C1 segment of cervical spinal cord (tissue), 14 donors: ENCODE measurements at places on chromosomes 11 and 22.

- no peak for DNase-seq
Measured at GRCh38 chr11:67302571-67303131, 679 bp upstream of the SSH3 start.

DNA sequence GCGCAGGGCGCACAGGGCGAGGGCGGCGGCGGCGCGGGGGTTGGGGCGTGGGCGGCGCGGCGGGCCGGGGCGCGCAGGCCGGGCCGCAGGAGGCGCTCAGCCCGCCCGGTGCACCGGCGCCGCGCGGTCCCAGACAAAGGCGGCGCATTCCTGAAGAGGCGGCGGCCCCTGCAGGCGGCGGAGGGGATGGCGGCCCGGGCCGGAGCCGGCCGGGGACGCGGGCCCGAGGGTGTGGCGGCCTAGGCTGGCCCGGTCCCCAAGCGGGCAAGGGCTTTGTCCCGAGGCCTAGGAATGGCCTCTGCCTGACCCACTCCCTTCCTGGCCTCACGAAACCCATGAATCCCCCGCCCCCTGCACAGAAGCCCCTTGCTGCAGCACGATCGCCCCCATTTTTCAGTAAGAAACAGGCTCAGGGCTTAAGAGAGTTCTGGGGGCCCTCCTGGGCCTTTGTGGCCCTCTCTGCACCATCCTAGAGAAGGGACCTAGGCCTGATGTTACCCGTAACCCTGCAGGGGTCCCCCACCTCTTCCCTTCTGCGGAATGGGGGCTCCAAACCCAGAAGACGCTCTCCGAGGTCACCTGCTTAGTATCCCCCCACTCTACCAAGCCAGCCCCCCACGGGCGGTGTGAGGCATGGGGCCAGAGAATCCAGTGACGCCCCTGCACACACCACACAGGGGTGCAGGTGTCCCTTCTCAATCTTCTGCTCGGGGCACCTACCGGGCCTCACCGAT is at the start of gene RTN4R:
RTN4R (minus strand) TSS at position 40 of the 734 bp plus-strand sequence. CDS start 226 bp downstream, outside the sequence.
- DNase-seq: no peak

DNA sequence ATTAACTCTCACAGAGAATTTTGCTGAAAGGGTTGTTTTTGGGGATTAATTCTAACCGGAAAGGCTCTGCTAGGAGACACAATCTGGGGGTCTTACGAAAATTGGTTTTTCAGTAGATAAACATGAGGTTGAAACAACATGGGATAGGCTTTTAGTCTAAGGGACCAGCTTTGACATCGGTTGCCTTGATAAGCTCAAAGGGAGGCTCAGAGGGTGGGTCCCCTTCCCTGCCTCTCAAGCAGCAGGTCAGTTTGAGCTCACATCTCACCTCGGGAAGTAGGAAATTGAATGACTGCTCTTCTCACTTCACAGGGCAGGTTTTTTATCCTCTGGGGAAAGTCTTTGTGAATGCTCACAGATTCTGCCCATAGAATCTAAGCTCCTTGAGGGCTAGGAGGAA is 70.2 kb upstream of the KIRREL3 start:
- DNase-seq: no peak

DNA sequence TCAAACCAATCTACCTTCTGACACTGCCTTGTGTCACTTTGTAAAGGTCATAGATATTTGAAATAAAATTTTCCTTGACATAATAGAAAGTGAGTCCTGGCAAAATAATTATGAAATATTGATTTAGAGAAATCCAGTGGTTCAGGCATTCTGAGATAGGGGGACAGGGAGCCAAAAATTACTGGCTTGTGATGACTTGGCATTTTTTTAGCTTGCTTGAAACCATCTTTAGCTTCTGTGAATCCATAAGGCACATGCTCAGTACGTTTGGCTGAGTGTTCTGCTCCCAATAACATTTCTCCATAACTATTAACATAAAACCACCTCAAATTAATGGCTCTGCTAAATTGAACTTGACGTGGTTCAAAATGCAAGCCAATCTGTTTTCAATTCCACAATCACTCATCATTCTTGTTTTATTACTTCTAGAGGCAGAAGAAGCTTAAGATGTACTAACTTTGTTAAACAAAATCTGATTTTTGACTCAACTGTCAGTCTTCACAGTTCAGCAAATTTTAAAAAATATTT is 209.0 kb downstream of the LRRC4C start:
- DNase-seq: no peak

GRCh38 chr11:86955111-86955360 is 159 bp downstream of the FZD4 start:
- no peak for DNase-seq

- no peak for DNase-seq
Measured at GRCh38 chr22:35230839-35231584, 26.3 kb upstream of the HMGXB4 start.

- no peak for DNase-seq
Measured at GRCh38 chr22:37862570-37863325, 13.5 kb downstream of the EIF3L start.

GRCh38 chr11:76207642-76208401 is 1.5 kb upstream of the WNT11 start:
- DNase-seq: peak; percentile 28

DNA sequence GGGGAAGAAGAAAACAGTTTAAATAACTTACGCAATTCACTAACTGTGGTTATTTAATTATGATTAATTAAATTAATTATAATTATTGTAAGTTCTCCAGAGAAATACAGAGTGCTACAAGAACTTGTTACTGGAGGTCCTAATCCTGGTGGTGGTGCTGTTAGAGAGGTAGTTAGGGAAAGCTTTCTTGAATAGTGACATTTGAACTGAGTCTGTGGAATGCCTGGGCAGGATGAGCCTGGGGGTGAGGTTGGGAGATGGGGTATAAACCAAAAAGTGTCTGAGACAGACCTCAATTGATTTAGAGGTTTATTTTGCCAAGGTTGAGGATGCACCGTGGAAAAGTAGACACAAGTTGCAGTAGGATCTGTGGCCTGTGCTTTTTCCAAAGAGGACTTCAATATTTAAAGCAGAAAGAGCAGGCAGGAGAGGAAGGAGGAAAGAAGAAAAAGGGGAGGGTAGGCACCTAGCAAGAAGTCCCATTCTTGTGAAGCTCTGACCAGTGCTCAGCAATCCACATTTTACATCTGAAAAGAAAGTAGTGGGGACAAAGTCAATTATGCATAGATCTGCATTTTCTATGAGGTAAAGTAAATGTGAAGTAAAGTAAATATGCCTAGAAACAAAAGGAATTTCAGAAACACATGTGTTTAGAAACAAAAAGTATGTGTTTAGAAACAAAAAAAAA is 4.4 kb upstream of the ZNF202 start:
- no peak for DNase-seq

DNA sequence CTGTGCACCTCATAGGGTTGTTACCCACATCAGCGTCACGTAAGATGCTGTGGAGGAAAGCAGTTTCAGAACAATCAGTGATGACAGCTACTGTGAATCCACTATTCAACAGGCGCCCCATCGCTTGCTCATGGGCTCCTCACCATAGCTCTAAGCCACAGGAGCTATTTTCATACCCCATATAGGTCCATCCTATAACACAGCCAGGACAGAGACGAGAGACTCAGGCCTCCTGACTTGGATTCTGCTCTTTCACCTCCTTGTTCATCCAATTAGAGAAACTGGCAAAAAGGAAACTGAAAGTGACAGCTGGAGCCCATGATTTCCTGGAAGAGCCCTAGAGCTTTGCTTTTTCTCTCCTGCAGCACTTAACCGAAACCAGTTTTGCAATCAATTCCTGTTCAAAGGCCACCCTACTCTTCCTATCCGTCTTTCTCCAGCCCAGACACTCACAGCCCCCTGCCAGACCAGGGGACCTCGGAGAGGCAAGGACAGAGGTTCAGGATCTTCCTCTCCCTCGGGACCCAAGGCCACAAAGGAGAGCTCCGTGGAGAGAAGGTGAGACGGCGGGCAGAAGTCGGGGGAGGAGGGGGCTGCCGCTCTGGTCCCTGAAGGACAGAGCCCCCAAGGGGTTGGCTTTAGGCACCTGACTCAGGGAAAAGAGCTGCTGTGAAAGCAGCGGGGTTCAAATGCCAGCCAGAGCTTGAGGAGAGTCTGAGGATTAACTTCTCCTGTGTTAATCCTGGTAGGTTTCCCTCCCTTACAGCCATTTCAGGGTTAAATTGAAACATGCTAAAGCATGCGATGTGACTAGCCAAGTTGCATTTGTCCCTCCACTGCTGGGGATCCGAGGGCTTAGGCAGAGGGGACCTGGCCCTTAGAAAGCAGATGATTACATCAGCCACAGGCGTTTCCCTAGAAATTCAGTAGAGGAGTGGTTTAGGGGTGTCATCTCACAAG is at the start of gene APOL6:
APOL6 (plus strand) TSS at position 381 of the 960 bp plus-strand sequence. CDS start 7,980 bp downstream, outside the sequence.
- DNase-seq: peak; percentile 58

- DNase-seq: no peak
Measured at GRCh38 chr11:129115652-129116586, 76.2 kb downstream of the ARHGAP32 start.

- DNase-seq: no peak
Measured at GRCh38 chr11:64238076-64238475, 2.8 kb upstream of the FKBP2 start.

GRCh38 chr11:11567936-11568650 is 53.7 kb downstream of the GALNT18 start:
- DNase-seq: no peak

DNA sequence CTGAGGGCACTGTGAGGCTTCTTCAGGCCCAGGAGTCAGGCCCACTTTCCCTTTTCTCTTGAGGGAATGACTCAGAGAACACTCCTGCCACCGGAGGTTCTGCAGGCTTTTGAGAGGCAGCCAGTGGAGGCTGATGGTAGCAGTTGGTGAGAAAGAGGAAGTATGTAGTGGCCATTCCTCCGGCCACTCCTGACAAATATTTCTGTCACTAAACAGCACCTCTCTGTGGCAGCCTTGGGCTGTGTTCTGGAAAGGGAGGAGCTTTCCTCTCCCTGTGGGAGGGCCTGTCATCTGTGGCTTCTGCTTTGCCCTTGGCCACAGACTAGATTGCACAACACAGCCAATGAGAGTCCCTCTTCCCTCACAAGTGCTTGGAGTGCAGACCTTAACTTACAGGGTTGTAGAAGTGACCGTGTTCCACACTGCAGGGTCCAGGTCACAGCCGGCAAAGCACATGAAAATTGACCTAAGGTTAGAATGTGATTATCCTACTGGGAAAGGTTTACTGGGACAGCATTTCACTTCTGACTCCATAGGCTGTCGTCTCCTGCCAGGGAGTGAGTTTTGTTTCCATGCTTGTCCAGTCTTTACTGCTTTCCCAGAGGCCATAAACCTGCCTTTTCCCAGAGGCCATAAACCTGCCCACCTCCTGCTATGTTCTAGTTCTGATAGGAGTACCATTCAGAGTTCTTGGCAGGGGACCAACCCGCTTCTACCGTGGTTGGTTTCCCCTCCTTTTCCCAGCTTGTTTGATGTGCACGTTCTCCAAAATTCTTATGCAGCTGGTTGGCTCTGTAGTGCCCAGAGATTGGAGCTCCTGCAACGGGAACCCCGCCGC is 33.3 kb downstream of the MARK2 start:
- DNase-seq: peak; percentile 86

DNA sequence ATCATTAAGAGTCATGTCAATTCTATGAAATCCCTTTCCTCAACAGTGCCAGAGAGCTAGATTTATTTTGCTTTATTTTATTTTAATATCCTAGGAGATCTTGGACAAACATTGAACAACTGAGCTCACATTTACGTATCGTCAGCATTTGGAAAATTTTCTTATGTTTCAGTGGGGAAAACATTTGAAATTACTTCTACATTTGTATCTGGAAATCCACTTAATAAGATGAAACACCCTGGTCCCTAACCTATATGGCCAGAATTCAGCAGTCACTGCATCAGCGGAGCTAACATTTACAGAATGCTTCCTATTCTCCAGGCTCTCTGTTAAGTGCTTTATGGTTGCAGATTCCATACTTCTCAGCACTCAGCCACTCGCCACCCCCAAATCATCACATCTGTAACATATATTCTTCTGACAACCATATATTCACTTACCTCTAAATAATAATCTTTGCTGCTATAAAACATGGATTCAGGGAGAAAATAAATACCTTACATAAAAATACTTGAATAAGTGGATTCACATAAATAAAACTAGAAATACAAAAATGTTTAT is 773.9 kb downstream of the JRKL start:
- DNase-seq: no peak

DNA sequence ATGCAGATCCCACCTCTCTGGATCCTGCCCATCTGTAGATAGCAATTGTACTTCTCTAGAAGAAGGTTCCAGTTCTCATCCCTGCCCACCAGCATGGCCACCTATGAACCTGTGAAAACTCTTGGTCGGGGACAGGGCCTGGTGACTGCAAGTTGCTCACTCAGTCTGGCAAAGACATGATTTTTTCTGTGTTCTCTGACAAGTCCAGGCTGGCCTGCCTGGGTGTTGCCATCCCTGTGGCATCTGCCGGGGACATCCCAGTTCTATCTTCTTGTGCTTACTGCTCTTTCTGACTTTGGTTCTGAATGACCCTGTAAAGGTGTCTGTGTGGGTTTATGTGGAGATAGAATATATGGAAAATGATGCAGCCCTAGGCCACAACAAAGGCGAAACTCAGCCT is 545.8 kb downstream of the INSC start:
- no peak for DNase-seq

DNA sequence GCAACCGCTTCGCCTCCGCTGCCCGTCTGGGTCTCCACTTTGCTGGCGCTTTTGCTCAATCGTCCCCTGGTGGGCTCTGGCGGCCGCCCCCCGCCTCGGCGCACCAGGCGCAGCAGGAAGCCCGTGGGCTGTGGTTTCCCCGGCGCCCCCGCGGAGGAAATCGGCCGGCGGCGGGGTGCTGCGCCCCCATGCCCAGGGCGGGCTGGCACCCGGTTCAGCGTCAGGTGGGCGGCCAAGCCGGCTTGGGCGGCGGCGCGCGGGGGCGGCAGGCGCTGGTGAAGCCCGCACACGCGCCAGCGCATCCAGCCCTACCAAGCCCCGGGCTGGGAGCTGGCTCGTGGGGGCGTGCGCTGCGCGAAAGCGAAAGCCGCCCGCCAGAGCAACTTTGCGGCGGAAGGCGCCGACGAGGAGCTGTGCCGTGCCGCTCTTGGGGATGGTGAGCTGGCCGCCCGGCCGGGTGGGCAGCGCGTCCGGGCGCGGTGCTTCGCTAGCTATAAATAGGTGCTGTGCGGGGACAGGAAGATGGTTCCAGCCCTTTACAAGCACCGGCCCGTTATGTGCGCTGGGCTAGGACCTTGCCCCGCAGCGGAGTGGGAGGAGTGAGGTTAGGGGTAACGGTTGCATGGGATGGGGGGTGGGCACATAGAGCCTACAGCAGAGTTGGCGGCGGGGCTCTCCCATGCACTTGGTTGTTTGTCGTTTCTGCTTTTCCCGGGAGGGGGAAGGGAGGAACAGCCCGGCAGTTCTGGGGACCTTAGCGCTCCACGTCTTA is 25.0 kb upstream of the SUSD2 start:
- DNase-seq: no peak

DNA sequence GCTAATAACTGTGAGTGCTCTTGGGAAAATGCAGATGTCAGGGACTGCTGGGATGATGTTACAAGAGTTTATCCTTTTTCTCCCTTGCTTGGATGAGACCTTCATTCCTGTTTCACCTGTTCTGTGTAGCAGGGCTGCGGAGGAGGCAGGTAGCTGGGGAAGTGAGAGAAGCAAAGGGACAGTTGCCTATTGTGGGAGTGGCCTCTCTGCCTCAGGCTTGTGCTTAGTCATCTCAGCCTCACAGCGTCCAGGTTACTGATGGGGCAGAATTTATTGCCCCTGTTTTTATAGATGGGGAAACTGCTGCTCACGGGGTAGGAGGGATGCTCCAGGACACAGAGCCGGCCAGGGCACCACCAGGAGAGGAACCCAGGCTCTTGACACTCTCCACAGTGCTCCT is 1.7 kb downstream of the STX3 start:
- DNase-seq: no peak
